Bronchial smooth muscle cell (primary cell): ENCODE measurements at places on chromosomes 1 and 21. TPM values are rescaled to one million over a fixed set of nuclear protein-coding genes. Genes with fewer than 3 reads are reported as not detected.

Gene TSPAN2
- total RNA-seq: not detected in 2 replicates

Gene C8A
- not detected in 2 replicates for total RNA-seq

Gene SRM
- total RNA-seq: 7.9 and 10.7 TPM in 2 replicates

Gene TCEANC2
- total RNA-seq: 4.4 and 5.2 TPM in 2 replicates

Gene RGS8
- total RNA-seq: under 0.01 and 0.09 TPM in 2 replicates

Gene AJAP1
- not detected in 2 replicates for total RNA-seq

Gene IFI44
- 18.4 and 28.0 TPM in 2 replicates for total RNA-seq

Gene TAS1R1
- total RNA-seq: 0.16 and 0.17 TPM in 2 replicates
